Activated gamma-delta T cell treated with Interleukin-2 at 50 U/mL for 16 hours (primary cell): ENCODE measurements at places on chromosomes 5 and 9.

DNA sequence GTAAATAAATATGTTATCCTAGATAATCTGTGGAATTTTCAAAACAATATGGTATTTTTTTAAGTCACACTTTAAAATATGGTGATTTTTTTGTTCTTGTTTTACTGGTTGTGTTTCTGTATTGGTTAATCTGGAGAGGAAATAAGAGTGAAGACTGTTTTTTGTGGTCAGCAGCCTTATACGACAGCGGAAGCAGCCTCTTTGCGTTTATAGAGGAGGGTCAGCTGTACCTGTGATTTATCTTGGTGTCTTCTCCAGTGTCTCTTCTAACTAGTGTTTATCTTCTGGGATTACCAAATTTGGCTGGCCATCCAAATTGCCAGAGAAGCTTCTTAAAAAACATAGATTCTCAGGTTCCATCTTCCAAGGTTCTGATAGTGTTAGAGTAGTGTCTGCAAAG, 58.7 kb downstream of the ICE1 start:
- no peak for DNase-seq

DNA sequence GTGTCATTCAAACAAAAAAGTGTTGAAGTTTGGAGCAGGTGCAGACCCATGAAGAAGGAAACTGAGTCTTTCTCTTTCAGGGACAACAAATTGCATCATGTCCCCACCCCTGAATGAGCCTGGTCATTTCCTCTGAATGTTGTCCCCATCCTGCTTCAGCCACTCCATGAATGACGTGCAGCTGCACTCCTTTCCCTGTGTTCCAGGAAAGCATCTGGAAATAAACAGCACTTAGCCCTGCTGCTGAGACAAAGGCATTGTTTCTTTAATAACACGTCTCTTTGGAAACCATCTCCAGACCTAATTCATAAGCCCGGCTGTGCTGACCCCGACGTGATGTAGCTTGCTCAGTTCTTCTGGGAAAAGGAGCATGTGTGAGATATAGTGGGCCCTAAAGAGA, 682.3 kb downstream of the BRINP1 start:
- DNase-seq = no peak

DNA sequence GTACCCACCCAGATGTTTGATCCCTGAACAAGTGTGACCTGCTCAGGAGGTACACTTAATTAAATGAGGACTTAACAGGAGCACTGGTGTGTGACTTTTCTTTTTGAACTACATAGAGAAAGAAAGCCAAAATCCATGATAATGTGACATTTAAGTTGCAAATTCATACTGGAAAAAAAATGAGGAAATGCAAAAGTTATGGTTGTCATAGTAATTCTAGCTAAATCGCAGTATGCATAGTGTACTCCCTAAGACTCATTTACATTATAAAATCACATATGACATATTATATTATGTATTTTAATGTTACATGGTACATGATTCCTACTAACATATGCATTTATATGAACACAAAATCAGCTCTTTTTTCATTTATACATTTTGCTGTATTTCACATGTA, 92.0 kb upstream of the PCSK5 start:
- DNase-seq = no peak

DNA sequence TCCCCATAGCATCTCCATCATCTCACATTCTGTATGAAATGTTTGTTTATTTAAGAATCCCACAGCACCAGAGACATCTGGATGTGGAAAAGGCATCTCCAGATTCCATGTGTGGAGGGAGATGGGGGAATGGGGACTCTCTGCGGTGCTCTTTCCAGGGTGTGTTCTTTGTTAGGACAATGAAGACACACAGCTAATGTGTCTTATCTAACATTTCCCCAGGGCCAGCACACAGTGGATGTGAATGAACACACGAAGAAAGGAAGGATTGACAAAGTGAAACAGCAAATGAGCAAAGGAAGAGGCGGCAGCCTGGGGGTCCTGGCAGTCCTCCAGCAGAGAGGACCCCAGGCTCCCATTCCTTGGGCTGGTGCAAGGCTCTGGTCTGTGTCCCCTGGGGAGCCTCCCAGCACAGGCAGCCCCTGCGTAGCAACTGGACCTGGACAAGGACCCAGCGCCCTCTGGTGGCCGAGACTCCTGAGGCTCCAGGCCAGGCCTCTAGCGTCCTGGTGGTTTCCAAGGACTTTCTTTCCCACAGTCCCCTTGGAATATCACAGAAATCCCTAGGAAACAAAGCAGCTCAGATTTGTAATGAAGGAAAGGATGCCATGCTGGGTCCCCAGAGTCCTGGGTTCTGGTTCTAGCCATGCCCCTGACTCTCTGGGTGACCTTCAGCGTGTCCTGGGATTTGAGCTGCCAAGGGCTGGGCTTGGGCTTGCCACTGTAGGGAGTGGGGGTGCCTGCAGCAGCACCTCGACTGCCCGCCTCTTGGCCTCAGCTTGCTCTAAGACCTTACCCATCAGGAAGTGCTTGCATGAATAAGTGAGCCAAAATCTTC, 3.5 kb upstream of the PDLIM7 start:
- DNase-seq = peak; percentile 88

DNA sequence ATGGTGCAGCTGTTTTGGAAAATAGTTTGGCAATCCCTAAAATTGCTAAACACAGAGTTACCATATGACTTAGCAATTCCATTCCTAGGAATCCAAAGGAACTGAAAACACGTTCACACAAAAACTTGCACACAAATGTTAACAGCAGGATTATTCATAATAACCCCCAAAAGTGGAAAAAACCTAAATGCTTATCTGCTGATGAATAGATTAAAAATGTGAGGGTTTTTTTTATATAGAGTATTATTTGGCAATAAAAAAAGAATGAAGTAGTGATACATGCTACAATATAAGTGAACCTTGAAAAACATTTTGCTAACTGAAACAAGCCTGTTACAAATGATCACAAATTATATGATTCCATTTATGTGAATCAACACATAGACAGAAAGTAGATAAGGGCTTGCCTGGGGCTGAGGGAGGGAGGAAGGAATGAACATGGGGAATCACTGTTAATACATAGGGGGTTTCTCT, 45.1 kb upstream of the TRIO start:
- DNase-seq = no peak

DNA sequence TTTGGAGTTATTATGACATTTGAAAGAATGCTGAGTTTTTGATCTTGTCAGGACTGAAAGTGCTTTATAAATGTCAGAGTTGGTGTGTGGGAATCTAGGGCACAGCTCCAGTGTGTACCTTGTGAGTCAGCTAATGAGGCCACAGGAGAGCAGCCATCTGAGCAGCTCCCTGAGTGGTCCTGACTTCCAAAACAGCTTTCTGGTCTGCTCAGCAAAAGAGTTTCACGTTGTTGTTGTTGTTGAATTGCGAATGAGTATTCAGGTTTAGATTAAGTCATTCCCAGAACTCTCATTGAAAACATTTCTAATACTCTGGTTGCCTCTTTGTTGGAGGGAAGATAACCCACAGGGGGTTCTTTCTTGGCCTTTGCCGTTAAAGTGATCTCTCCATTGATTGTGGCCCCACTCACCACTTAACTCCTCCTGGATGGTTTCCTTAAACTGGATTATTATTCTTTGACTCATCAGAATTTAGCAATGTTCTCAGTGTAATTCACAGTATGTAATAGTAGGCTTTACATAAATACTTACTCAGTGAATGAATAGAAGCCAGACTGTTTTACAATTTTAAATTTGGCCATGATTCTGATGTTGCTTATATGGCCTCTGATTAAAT, 125.1 kb upstream of the SGCD start:
- DNase-seq = no peak

DNA sequence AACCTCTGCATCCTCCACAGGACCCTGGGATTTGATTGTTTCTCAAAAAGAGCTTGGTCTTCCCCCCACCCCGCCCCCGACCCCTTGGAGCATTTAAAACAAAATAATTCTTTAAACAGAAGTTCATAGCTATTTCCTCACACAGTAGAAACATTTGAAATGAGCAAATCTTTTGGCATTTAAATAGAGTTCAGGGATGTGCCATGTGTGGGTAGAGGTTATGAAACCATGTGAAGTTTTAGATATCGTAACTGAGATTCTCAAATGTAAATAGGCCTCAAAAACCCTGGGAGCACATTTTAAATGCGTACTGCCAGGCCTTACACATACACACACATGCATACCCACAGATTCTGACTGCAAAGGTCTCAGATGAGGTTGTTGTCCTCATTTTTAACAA, 66.5 kb downstream of the EPB41L4B start:
- no peak for DNase-seq

- DNase-seq = no peak
Measured at GRCh38 chr5:50814556-50814955, 148.1 kb downstream of the PARP8 start.

DNA sequence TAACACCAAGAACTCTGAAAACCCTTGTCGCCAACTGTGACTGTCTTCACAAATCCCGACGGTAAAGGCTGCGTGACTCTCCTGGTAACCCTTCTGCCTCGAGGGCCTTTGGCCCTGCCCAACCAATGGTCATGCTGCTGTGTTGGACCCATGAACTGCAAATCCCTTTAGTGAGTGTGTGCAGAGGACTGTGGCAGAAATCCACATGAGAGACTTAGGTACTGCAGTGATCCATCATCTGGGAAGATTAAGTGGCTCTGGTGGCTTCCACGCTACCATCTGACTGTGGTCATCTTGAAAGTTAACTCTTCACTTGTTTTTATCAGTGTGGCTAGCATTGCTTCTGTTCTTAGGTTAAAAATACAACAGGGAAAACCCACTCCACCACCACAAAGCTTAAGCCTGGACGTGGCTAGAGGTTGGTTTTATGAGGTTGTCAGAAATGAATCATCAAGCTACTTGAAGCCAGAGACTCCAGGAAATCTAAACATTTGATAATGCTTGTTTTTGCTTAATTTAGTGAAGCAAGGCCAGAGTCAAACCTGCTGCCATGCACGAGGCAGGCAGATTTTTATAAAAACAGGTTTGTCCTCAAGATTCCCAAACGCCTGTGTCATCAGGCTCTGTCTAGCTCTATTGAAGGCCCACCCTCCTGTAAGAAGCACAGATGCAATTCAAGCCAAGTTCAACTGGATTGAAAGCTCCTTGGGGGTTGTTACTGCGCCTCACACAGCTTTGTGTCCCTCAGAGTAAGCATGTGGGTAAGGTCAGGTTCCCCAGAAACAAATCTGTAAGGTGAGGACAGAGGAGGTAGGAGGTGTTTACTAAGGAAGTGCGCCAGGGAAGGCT, 52.7 kb upstream of the ERCC6L2 start:
- no peak for DNase-seq

DNA sequence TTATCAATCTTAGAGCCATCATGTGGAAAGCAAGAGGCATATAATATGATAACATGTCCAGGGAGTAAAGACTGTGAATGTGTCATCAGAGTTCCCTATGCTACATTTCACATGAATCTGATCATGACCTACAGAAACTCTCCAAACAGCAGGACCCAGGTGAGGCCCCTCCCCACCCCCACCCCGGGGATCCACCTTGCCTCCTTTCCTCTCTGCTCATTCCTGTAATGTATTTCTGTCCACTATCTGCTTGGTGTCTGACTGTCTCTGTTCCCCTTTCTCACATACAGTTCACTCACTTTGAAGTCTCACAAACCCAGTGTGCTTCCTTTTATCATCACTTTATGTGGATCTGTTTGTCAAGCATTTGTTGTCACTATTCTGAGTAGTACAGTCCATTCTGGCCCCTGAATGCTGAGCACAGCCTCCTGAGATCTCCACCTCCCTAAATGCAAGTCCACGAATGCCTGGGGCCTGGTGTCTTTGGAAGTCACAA, 76.4 kb upstream of the SMARCA2 start:
- DNase-seq = no peak

- no peak for DNase-seq
Measured at GRCh38 chr5:59187857-59188256, 605.0 kb downstream of the RAB3C start.
